NCI-H2029 treated with DMSO at 0.1 percent for 48 hours (cell line): ENCODE measurements at places on chromosomes 2 and 18.

DNA sequence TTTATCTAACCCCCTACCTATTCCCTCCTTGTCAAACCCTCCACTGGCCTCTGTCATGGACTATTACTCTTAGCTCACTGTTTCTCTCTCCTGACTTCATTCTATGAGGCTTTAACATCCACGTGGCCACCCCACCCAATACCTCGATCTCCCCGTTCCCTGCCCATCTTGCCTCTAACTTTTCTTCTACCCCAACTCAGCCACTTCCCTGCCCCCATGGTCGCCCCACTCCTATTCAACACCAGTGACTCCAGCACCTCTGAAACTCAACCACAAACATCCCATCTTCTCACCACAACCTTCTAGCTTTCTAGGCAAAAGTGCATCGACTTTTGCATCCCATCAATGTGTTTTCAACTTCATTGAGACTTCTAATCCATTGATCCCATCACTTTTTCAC lies 94.2 kb upstream of the EPAS1 start:
- DNase-seq: no peak

DNA sequence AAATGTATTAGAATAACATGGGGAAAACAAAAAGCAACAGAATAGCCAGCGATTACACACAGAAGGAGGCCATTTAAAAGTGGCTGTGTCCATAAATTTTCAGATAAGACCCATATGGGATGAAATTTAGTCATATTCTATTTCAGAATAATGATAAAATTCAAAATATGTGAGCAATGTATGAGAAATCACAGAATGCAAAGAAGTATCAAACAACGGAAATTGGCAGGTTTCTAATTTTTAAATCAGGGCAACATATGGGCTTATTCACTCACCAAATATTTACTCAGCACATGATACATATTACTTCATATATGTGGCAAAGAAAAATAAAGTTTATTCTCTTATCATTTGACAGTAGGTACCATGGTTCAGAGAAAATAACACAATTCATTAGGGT lies 208.5 kb downstream of the GRB14 start:
- no peak for DNase-seq

DNA sequence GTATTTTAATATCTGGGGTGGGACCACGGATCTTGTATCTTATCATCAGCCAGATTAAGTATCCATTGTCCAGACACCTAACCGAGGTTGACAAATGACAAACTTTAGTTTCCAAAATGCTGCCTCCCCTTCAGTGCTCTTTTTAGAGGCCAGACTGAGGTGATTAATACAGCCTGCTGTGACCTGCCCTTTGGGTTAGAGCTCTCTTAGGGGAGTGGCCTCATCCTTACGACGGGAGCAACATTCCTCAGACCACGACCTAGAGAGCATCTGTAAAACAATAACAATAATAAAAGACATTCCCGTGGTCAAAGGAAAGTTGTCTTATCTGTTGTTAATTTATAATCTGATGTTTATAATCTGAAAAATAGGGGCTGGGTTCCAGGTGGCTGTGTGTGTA lies 405.3 kb downstream of the LPIN1 start:
- DNase-seq: no peak

- DNase-seq: no peak
Measured at GRCh38 chr2:188415754-188416083, 124.0 kb downstream of the GULP1 start.

DNA sequence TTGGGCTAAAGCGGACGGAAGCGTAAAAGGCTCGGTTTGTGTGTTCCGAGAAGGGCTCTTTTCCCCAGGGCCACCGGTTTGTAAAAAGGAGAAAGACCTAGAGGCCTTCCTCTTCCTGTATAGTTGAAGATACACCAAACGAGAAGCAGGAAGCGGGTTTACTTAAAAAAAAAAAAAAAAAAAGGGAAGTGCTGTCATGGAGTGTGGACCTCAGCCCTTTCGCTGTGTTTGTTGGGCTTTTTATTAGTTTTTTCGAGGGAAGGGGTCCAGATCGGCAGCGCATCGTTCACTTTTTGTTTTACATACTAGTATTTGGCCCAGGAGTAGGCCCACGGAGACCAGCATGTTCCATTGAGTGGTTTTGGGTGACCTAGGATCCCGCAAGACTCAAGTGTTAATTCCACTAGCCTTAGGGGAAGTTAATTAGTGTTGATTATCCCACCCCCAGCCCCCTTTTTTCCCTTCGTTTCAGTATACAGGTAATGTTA lies 676 bp downstream of the ACTR2 start:
- DNase-seq: no peak

GRCh38 chr2:128134573-128134972 lies 43.6 kb downstream of the UGGT1 start:
- DNase-seq: no peak

DNA sequence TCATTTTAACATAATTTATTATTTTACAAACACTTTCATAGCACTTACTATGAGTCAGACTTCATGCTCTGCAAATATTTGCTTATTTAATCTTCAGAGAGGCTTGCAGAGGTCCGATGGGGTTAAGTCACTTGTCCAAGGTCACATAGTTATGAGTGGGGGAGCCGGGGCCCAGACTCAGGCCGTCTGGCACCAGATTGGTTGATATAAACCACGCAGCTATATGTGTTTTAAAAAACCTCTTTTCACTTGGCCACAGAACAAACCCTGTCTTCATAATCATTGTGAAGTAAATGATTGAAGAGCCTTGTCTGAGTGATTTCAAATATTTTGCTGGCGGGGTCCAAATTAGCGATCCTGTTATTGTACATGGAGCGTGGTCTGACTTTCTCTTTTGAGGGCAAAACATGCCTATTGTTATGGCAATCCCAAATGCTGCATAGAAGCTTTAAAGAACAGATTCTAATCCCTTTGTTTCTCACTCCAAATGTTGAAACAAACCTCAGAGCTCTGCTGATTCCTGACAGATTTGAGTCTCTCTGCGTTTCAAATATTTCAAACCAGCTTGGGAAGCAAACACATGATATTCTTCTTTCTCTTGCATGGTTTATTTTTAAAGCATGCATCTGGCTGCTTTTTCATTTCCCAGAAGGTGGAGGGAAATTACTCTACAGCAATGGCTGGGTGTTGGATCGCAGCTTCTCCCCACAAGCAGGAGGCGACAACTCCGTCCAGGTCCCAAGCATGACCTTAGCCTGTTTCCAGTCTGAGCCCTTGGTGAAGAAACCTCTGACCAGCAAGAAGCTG lies 142.4 kb downstream of the DDX1 start:
- DNase-seq: no peak

- DNase-seq: no peak
Measured at GRCh38 chr2:203774760-203775159, 68.3 kb downstream of the CD28 start.

DNA sequence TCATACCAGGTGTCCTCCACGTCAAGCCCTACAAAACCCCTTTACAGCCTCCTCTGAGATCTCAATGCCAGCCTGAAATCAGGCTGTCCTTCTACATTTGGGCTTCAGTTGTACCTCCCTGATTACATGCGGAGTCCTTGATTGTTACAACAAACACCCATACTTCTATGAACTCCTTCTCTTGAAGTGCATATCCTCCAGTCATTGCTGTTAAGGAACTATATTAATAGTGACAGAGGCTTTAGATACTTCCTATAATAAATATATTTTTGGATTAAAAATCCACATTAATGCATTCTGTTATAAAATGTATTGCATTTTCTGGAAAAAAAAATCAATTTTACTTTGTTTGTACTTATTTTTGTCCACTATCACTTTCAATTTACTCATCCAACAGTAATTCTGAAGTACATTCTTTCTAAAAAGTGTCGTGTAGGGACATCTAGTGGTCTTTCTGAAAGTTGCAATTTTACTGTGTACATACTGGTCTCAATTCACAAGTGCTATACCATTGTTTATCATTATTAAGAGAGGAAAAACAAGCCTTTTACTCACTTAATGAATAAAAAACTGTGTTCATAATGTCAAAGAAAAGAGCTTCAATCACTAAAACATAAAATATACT lies 316.4 kb downstream of the DSEL start:
- no peak for DNase-seq

DNA sequence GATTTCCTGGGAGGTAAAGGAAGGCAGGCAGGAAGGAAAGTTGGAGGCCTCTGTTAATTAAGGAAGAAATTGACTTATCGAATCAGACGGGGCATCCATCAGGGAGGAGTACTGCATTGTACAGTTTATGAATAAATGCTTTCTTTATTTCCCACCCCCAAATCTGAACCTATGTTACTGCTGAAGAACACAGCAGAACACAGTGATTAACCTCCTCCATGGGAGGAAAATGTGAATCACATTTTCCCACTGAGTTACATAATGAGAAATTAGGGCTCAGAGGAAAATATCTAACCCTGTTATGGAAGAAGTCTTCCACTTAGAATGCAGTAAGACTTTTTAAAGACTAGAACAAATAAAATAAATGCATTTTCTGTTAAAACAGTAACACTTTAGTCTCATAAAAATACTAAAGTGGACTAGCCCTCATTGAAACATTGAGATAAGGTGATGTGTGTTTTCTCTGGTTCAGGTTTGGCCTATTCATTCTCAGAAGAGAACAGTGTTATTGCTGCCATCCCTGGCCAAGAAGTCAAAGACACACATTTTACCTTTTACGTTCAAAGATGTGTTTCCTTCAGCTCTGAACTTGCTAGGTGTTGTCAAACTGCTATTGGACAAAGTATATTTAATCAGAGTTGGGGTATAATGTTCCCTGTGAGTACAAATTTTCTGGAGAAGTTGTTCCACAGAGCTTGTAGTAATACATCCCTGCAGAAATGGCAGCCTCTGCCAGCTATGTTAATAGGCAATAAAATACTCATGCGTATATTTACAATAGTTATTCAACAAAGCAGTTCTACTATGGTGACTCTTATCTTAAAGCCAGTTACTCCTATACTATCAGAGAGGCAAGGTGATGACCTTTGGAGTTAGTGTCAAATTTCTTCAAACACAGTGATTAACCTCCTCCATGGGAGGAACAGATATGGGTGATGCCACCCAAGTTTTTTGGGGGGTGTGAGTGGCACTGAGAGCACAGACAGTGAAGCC lies 11.1 kb downstream of the DNAH6 start:
- DNase-seq: no peak

- no peak for DNase-seq
Measured at GRCh38 chr2:575727-576236, 101.4 kb downstream of the TMEM18 start.

DNA sequence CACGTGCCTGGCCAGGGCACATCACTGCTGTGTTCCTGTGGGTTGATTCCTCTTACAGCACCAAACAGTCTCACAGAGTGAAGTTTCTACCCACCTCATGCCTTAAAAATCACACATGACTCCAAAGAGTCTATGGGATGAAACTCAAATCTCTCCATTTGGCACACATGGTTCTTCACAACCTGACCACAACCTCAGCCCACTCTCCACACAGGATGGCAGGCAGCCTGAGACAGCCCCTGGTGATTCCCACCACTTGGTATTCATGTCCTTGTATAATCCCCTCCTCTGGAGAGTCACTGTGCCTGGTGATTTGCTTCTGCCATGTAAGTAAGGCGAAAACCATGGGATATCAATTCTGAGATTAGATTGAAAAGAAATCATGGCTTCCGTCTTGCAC lies 46.2 kb downstream of the LBH start:
- no peak for DNase-seq

- DNase-seq: no peak
Measured at GRCh38 chr2:8882094-8882493, 44.7 kb upstream of the KIDINS220 start.

- DNase-seq: no peak
Measured at GRCh38 chr2:100959225-100959880, 42.7 kb upstream of the RPL31 start.

GRCh38 chr2:106868275-106868674 lies 17.7 kb downstream of the ST6GAL2 start:
- DNase-seq: no peak

- DNase-seq: no peak
Measured at GRCh38 chr2:231413456-231413855, 17.9 kb downstream of the B3GNT7 start.

DNA sequence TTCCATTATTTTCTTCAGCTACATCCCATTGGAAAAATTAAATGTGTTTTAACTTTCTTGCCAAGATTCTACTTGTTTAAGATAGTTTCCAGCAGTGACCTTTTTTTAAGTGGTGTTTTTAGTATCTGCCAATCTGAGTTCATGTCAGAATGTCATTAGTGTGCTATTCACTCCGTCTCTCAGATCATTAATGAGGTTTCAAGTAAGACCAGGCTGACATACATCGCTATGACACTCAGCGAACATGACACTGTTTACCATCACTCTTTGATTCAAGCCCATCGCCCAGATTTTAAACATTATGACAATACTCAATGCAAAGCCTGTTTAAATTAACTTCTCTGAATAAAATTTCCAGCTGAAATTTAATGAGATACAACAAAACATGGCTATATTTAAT lies 272.0 kb upstream of the KYNU start:
- no peak for DNase-seq

GRCh38 chr18:56100090-56100722 lies 512.2 kb upstream of the TCF4 start:
- no peak for DNase-seq

DNA sequence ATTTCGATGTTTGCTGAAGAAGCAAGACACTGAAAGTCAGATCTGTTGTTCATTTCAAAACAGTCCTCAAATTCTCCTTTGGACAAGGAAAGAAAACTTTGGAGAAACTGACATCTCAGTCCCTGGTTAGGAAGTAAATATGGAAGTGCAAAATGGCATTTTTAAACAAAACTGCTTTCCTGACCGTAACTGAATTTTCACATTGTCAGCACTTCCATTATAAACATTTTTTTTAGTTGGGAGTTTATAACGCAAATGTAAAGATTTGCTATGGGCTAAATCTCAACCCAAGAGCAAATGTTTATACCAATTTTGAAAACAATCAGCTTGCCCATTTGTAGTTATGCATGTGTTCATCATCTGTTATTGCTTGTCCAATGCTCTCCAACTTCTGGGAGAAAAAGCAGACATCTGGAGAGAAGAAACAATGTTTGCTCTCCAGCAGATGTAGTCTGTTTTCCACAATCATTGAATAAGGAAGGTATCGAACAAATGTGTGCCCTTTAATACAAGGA lies 520.1 kb downstream of the ARHGAP15 start:
- DNase-seq: no peak

DNA sequence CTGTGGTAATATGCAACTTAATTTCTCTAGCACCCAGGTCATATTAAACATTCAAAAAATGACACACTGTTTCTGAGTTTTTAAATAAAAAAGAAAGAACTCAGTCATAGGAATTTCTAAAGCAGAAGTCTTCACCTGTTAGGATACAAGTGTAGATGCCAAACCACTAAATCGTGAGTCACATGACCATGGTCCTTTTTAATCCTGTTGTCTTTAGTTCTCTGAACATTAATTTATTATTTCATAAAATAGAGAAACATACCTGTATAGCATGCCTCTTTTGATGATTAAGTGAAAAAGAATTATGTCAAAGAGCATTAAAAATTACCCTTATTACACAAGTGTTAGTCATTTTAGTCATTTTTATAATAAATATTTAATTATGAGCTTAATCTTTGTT lies 398.8 kb downstream of the CCDC85A start:
- no peak for DNase-seq

GRCh38 chr2:25129901-25130520 lies 38.4 kb downstream of the POMC start:
- DNase-seq: no peak

GRCh38 chr2:33015421-33016142 lies 68.8 kb downstream of the LTBP1 start:
- DNase-seq: no peak

- DNase-seq: no peak
Measured at GRCh38 chr18:24421831-24422230, 4.6 kb upstream of the IMPACT start.
